ENCODE measurements at places on chromosomes 2 and 18.

DNA sequence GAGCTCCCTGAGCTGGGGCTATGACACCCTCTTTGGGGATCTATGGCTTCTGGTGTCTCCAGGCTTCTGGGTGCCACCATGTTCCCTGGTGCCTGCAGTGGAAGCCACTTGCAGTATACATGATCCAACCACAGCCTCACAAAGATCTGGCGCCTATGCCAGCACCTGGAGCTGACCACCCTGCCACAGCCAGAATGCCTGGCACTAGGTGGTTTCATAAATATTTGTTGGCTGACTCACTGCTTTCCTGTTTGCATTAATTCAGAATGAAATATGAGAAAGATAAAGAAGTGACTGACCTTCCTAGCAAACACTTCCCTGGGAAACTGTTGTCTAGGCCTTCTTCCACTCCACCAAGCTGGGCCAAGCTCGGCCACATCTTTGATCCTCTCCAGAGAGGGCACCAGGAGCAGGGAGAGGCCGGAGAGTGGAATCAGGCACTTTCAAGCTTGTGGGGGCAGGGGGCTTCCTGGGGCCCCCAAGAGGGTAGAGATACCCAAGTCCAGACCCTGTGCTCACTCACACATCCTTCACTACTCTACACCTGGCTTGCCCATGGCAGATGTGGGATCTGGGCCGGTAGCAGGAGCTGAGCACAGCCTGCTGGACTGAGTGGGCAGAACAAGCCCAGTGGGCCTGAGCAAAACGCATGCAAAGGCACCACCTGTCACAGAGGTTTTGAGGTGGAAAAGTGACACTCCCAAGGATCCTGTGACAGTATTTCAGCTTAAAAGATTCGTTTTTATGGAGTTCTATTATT is 565.7 kb downstream of the SLC4A3 start:
- DNase-seq, result no peak

- no peak for DNase-seq
Measured at GRCh38 chr2:14188446-14188845, 444.1 kb upstream of the LRATD1 start.

GRCh38 chr2:190912726-190913125 is 32.1 kb downstream of the GLS start:
- DNase-seq, result no peak

DNA sequence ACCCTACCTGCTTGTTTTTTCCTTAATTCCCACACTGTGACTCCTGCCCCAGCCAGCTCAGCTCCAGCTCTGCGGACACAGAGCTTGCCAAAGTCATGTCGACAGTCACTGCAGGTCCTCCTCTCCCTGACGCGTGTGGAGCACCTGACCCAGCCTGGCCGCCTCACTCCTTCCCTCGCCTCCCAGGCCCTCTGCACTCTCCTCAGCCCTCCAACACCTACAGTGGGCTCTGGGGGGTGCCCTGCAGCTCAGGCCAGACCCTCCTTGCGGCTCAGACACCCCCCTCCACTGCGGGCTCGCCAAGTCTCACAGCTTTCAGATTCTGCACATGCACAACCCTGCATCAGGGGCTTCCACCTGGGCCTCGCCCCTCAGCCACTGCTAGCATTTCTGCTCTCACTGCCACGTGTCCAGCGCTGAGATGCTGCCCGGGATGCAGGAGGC is 68.3 kb downstream of the NDUFA10 start:
- no peak for DNase-seq

DNA sequence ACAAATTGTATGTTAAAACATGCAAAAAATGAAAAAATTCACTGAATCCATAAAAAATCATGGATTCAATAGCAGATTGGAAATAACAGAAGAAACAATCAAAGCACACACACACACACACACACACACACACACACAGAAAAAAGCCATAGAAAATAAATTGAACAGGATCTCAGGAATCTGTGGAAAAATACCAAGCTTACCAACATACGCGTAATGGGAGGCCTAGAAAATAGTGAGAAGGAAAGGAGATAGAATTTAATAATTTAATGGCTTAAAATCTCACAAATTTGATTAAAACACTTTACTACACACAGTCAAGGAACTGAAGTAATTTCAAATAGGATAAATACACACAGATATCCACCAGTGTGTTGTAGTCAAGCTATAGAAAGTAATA is 1671.5 kb upstream of the PIK3C3 start:
- no peak for DNase-seq

- DNase-seq, result no peak
Measured at GRCh38 chr2:233164128-233164635, 87.3 kb upstream of the ATG16L1 start.

GRCh38 chr2:208147759-208148158 is 1.8 kb upstream of the CRYGB start:
- no peak for DNase-seq

DNA sequence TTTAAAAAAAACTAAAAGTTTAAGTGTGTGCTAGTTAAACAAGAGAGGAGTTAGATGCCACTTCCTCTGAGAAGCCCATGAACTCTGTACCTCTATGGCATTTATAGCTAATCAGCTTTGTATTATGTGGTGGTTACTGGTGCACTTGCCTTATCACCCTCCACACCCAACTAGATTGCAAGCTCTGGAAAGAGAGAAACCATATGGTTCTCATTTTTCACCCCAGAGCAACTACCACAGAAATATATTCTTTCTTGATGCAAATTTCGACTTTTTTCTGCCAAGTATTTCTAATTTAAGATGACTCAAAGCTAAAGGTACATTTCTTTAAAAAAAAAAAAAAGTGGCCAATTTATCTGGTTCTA is 24.2 kb downstream of the RAPH1 start:
- DNase-seq, result no peak

All from effector memory CD8-positive, alpha-beta T cell (primary cell).